ENCODE measurements at places on chromosomes 4 and X.

- no peak for DNase-seq
Observed at GRCh38 chr4:2322841-2323240, 60.9 kb upstream of the MXD4 start.

DNA sequence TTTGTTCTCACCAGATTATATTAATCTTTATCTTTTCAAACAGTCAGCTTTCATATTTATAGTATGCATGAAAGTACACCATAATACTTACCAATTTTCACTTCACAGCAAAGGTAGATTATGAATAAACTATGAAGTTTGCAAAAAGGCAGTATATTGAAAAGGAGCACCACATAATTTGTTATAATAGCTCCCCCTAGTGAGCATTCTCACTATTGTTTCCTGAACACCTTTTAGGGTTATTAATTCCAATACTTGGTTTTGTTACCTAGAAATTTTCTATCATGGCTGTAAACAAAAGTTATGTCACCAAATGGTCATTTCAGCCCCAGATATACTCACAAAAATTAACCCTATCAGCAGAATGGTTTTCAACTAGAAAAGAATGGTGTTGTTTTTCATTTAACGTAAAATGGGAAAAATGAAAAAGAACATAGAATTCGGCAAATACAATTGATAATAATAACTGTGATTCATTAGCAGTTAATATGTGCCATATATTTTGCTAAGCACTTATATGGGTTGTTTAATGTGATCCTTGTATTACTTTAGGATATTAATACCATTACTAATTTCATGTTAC, 30.2 kb upstream of the NKX6-1 start:
- no peak for DNase-seq

GRCh38 chr4:1808396-1808795, 15.3 kb downstream of the FGFR3 start:
- DNase-seq: no peak

DNA sequence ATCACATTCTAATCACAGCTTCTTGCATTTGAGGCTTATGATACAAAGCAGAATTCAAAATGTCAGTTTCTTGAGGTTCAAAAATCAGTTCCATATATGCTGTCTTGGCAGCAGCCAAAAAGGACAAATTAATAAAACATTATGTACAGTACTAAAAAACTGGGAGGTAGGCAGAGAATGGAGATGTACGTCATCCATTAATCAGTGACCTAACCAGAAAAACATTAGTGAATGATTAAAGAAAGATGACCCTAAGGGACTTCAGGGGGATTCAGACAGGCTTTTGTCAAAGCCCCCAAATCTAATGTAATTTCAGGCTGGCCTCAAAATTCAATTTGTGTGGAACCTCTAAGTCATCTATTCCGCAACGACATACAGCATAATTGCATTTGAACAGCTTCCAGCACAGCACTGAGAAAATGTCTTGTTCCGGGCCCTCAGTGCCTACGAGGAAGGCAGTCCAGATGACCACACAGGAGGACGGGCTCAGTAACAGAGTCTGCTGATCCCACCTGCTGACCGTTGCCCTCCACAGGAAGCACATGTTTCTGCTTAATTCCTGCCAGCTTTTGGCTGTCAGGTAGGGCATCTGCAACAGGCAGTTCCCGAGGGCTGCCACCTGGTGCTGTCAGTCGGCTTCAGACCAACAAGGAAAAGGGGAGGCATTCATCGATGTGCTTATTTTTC, 83.8 kb upstream of the HHIP start:
- no peak for DNase-seq

- no peak for DNase-seq
Observed at GRCh38 chrX:8323356-8323755, 141.3 kb upstream of the VCX3B start.

DNA sequence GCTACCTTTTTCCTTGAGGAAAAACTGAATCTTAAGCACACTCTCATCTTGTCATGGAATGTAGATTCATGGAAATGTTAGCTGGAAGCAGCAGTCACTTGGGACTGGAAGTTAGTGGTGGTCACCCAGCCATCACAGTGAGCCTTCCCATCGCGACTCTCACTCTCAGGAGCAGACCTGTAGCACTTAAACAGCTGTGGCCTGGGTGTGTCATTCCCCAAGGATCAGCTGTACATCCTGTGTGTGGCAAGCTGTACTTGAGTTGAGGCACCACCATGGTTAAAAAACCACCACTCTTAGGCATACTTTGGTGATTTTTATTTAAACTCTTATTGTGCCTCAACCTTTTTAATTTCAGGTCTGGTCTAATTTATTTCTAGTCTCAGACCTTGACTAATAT, 46.7 kb downstream of the JADE1 start:
- DNase-seq: no peak

GRCh38 chr4:81562093-81562492, 90.4 kb upstream of the RASGEF1B start:
- no peak for DNase-seq

DNA sequence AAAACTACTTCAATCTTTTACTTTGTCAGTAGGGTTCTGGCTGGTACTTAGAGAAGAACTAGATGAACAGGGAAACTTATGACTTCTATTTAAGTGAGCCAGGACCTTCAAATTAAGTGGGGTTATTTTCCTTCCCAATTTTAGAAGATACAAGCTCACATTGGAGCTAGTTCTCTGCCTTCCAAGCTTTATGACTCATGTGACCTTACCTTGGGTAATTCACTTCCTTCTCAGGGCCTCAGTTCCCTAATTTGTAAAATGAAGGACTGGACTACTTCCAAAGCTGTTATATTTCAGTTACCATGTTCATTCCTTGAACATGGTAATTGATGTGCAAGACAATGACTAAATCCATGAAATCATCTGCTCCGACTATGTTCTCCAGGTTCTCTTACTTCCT, 32.0 kb upstream of the DCX start:
- DNase-seq: no peak

DNA sequence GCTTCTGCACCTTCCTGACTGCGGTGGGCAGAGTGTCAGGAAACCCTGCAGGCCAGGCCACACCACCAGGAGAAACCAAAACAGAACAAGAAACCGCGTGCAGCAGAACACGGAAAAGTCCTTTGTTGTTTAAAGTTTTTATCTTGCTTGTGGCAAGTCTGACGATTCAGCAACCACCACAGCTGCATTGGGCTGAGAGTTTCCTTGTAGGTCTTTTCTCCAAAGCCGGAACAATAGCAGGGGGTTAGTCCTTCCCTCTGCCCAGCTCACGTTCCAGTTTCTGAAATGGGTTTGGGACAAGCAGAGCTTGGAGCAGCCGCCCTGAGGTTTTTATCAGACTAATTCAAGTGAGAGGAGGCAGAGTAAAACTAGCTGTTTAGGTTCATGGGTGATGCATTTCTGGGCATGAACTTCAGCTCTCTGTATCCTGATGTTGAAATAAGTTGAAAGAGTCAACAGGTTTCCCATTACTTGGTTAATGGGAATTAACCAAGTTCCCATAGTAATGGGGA, 216.9 kb downstream of the PTTG2 start:
- peak; percentile 24 for DNase-seq
